ENCODE measurements at places on chromosomes 11 and 22.
A peak's percentile ranks its signal among the peaks of the same experiment; 100 is the strongest.

- no peak for DNase-seq
Observed at GRCh38 chr11:116207421-116208141, 565.2 kb downstream of the BUD13 start.

GRCh38 chr11:86569109-86569508 lies 103.3 kb downstream of the ME3 start:
- DNase-seq, result no peak

- no peak for DNase-seq
Observed at GRCh38 chr11:104967534-104968354, 630 bp downstream of the CASP4 start.

GRCh38 chr22:46176508-46177003 lies 26.2 kb downstream of the PPARA start:
- no peak for DNase-seq

DNA sequence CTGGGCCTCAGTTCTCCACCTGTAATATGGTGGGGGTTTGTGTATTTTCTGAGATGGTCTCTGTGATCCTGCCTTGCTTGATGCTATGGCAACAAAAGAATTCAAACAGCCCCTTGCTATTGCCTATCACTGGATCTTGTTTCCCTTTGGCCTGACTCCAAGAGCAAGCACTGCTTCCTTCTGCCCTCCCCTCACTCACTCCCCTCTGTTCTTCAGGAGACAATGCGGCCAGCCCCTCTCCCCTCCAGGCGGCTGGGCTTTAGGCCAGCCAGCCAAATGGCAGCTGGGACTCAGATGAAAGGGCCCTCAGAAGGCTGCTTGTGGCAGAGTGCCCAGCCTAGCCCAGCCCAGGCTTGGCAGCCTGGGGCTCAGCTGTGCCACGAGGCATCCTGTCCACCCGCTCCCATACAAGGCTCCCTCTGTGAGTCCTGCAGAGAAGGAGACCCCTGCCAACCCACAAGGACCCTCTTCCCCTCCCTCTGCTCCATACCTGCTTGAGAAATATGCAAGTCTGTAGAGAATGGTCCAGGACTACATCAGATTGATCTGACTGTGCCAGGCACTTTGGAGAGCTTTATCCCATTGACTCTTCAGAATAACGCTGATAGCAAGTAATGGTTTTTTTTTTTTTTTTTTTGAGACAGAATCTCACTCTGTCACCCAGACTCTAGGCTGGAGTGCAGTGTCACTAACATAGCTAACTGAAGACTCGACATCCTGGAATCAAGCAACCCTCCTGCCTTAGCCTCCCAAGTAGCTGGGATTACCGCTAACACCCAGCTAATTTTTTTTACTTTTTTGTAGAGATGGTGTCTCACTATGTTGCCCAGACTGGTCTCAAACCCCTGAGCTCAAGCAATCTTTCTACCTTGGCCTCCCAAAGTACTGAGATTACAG lies 7.6 kb upstream of the KCTD14 start:
- peak; percentile 34 for DNase-seq

GRCh38 chr11:34128824-34129223 lies 23.4 kb downstream of the NAT10 start:
- no peak for DNase-seq

DNA sequence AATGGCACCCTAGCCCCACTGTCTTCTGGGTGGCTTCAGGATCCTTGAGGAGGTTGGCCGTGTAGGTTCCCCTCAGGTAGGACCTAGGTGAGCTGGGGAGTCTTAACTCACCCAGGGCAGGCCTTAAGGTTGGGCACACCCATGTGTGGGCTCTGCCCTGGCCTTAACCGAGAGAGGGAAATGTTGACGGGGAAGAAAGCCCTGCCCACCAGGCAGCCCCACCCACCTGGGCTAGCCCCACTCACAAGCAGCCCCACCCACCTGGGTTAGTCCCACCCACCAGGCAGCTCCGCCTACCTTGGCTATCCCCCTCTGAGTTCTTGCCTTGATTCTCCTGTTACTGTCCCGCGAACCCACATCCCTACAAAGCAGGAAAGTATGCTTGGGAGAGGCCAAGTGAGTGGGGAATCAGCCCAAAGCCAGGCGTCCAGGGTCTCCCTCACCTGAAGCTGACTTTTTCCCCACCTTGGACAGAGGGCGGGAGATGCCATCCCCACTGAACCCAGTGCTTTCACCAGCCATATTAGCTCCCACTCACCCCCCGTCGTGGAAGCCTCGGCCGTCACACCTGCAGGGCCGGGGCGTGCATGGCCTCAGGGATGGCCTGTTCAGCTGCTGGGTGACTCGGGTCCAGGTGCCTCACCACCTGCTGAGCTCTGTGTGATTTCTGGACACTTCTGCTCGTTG lies at the start of gene MYEOV:
TSS of gene MYEOV (plus strand) at position 337 of the 687 bp plus-strand sequence. CDS start 1,200 bp downstream, outside the sequence.
- no peak for DNase-seq

DNA sequence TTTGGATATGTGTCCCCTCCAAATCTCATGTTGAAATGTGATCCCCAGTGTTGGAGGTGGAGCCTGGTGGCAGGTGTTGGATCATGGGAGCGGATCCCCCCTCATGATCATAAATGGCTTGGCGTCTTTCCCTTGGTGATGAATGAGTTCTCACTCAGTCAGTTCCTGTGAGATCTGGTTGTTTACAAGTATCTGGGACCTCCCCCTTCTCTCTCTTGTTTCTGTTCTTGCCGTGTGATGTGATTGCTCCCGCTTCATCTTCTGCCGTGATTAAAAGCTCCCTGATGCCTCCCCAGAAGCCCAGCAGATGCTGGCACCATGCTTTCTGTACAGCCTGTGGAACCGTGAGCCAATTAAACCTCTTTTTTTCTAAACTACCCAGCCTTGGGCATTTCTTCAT lies 102.2 kb downstream of the SEZ6L start:
- no peak for DNase-seq

- no peak for DNase-seq
Observed at GRCh38 chr11:96024666-96025065, 100.8 kb upstream of the MTMR2 start.

DNA sequence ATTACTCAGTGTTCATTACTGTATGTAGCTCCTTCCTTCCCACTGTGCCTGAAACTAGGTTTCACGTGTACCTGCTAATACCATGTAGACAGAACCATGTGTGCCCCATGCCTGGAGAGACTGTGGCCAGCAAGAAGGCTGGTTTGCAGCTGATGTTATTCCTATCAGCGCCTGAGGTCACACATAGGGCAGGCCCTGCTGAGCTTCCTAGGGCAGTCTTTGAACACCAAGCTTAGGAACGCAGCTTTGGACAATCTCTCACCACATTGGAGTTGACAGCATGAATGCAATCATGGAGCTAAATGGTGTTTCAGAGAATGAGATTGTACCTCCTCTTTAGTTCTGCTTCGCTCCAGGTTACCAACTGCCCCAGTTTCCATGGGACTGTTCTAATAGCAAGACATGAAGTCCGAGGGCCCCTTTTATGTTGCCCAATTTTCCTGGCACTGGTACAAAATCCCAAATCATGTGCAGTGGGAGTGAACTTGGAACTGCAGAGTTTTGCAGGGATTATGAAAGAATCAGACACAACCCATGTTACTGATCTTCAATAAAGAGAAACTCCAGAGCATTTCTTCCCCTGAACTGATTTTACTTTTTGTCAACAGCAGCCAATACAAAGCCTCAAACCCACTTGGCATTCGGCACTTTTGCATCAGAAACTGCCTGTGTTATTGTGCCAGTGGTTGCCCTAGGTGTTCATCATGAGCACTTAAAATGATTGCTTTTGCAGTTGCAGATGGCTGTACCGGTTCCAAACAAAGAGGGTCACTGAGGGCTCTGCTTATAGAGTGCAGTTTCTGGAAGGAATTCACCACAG lies 154.2 kb upstream of the TTC12 start:
- peak; percentile 66 for DNase-seq

GRCh38 chr22:35900483-35901168 lies 128.0 kb downstream of the RBFOX2 start:
- DNase-seq, result no peak

- peak; percentile 72 for DNase-seq
Observed at GRCh38 chr11:63915961-63916836, 765 bp downstream of the RCOR2 start.

DNA sequence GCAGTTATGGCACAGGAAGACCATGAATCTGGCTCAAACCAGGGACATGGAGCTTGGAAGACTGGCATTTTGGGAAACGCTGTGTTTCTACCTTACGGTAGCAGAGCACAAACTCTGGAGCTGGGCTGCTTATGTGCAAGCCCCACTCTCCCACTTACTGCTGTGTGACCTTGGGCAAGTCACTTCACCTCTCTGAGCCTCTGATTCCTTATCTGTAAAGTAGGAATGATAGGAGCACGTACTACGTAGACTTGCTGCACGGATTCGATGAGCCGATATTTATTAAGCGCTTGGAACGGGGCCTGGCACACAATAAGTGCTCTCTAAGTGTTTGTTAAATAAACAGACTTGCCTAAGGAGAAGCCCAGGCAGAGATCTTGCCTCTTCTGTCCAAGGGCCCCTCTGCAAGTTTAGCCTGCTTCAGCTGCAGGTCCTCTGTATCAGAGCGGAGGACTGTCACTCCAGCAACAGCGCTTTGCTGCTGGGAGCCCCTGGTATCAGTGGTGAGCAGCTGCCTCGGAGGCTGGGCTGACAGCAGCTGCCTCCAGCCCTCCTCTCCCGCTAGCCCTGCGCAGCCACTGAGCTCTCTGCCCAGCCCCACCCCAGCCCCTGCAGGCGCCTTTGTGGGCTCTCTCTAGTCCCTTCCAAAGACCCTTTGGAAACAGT lies 96.9 kb upstream of the ANO1 start:
- no peak for DNase-seq

DNA sequence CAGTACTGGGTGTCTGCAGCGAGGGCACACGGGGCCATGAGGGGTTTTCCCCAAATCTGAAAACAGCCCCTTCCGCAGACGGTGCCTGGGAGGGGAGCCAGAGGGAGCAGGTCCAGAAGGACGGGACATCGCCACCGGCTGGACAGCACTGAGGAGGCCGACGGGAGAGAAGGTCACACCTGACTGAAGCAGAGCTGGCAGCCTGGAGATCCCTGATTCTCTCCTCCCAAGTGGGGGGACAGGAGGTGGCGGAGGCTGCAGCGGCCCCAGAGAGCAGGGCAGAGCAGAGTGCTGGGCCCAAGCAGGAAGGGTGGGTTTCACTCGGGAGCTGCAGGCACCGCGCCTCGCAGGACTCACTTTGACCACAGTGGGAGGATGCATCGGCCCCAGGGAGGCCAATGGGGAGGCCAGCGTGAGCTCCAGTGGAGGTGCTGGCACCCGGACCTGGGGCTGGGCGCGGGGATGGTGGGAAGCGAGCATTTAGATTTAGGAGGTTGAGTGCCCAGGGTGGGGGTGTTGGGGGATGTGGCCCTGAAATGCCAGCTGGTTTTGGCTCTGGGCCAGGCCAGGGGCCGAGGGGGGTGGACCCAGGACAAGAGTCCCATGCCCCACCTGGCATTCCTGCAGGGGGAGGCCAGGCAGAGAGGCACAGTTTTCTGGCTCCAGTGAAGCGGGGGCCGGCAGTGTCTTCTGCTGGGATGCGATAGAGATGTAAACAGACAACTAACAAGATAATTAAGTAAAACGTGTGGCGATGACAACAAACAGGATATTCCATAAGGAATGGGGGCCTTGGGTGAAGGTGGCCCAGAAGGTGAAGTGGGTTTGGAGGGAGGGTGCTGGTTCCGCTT lies 92.3 kb upstream of the FGF3 start:
- no peak for DNase-seq

DNA sequence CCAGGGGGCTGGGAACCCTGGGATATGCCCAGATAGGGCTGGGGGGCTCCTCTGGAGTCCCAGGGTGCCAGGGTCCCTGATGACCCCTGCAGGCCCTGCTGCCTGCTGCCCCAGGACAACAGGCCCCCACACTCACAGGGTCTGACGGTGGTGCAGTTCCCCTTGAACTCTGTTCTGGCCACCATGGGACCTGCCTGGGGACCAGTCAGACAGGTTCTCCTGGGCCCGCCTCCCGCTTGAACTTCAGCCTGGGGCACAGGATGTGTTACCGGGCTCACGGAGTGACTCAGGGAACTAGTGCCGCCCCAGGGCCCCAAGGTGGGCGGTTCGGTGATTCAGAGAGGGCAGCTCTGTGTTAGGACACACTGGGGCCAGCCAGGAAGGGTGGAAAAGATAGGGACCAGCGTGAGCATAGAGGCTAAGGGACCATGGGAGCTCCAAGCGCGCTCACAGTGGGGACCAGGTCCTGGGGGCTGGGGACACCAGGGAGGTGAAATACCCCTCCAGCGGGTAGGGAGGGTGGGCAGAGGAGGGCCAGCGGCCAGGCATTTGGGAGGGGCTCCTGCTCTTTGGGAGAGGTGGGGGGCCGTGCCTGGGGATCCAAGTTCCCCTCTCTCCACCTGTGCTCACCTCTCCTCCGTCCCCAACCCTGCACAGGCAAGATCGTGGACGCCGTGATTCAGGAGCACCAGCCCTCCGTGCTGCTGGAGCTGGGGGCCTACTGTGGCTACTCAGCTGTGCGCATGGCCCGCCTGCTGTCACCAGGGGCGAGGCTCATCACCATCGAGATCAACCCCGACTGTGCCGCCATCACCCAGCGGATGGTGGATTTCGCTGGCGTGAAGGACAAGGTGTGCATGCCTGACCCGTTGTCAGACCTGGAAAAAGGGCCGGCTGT lies 21.5 kb upstream of the TXNRD2 start:
- no peak for DNase-seq

GRCh38 chr11:68325907-68326220 lies 13.5 kb downstream of the LRP5 start:
- DNase-seq, result no peak
